ENCODE measurements at places on chromosomes 6 and 20. TPM values are rescaled to one million over a fixed set of nuclear protein-coding genes. Genes with fewer than 3 reads are reported as not detected.

The NKX2-4 gene
- not detected for total RNA-seq

The ATP6V1G2 gene
- total RNA-seq = 3.8 TPM

The RPP40 gene
- 6.4 TPM for total RNA-seq

The PRICKLE4 gene
- total RNA-seq = not detected

The RSPO3 gene
- total RNA-seq = not detected
